ENCODE measurements at places on chromosomes 5 and 9. TPM values are rescaled to one million over a fixed set of nuclear protein-coding genes. Genes with fewer than 3 reads are reported as not detected.

Gene GALNT10
- total RNA-seq = 13.9 TPM

Gene MAT2B
- 43.6 TPM for total RNA-seq

Gene NME5
- not detected for total RNA-seq

Gene PCA3
- total RNA-seq = not detected

Gene OTP
- total RNA-seq = not detected

Gene MLANA
- total RNA-seq = not detected

Gene CCDC69
- 1.3 TPM for total RNA-seq

Data from hair follicular keratinocyte (primary cell).